ENCODE measurements at places on chromosomes 1 and 21.

DNA sequence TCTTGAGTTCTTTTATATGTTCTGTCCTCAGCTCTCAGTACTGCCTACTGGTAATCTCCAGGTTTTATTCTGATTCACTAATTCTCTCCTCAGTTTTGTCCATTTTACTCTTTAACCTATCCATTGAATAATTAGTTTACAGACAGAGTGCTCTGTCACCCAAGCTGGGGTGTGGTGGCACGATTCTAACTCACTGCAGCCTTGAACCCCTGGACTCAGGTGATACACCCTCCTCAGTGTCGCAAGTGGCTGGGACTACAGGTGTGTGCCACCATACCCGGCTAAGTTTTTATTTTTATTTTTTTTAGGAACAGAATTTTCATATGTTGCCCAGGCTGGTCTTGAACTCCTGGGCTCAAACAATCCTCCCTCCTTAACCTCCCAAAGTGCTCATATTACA lies 14.0 kb downstream of the RAB4A start:
- no peak for DNase-seq

DNA sequence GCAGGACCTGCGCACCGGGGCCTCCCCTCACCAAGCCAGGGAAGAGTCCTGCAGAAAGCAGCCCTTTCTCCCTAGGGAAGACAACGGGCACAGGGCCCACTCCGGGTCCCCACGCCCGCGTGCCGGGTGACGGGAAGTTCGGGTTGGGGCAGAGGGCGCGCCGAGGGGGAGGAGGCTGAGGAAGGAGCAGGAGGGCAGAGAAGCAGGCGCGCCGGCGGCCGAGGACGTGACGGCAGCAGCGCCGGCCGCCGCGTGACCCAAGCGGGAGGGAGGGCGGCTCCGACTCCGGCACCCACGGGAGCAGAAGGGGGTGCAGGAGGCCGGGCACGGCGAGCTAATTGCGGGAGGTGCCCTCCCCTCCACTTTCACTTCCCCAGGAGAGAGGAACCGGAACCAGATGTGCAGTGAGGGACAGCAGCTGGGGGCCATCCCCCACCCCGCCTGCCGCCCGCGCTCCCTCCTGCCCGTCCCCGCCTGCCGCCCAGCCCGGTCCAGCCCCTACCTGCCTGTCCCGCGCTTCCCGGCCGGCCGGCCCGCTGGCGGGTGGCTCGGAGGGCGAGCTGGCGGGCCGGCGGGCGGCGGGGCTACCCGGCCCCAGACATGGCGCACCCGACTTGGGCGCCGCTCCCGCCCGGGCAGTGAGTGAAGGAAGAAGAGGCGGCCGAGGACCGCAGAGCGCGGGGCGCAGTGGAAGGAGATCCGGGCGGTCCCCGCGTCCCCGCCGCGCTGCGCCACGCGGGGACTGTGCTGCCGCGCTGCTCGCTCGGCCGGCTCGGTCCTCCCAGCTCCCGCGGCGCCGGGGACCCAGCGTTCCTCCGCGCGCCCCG lies 510 bp downstream of the DENND4B start:
- peak; percentile 68 for DNase-seq

DNA sequence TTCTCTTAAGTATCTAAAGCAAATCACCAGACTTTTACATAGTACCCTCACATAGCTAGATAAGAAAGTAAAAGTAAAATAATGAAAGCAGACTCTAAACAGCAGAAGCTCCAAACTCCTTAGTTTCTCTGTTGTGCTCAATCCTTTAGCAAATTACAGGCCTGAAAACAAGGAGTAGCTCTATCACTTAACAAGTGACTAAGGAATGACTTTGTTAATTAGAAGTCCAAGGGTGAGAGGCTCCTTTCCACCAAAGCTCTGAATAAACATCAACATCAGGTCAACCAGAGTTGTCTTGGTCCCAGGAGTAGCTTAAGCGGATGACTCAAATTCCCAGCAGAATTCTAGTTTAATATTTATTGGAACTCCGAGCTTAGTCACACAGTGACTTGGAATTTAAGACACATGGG lies 5.9 kb downstream of the NRIP1 start:
- no peak for DNase-seq

DNA sequence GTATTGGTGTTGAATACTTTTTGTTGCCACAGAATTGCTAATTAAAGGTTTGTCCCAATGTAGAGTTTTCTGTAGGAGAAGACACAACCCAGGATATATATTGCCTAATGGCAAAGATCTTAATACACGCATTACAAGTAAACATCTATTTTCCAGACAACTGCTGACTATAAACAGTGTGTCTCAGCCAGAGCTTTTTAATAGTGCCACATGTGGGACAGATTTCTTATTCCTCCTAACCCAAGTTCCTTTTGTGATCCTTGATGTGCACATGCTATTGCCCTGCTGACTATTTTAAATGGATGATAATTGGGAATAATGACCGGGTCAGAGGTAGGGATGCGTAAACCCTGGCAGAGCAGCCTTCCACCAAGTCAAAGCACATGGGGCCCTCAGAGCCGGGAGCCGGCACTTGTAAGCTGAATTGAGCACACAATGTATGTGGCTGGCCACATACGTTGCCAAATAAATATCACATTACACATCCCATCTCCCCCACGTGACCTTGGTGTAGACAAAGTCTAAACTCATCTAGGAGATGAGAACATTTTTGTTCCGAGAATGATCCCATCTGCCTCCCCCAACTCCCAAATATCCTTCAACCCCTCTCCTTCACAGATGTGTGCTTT lies 209.8 kb upstream of the NFIA start:
- no peak for DNase-seq

GRCh38 chr1:59971464-59971911 lies 44.9 kb upstream of the CYP2J2 start:
- DNase-seq, result peak; percentile 88

DNA sequence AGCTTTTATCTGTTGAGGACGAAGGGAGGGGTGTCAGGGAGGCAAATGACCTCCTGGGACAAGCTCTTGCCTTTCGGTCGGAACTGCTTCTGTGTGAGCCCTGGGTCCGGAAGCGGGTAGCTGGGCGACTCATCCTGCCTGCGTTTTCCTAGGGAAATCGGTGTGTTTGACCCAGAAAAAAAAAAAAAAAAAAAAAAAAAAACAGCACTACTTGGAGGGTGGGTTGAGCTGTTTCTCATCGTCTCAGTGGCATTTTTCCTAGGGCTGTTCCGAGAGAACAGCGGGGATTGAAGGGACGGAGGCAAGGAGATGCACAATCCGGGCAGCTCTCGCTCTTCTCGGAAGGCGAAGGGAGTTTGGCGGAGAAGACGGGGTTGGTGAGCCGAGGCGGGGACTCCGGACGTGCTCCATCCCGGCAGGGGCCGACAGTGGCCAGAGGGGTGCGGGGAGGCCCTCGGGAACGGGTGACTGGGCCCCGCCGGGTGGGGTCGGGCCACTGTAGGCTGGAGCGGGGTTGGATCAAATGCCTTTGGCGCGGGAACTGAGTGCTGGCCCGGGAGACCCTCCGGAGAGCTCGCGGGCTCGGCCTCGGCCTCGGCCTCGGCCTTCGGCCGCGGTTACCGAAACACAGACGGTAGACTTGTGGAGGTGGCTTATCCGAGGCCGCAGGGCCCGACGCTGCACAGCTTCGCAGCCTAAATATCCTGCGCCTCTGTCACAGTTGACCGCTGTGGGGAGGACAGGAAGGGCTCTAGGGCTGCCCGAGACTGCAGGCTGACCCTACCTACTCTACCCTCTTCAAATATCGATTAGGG lies 2.4 kb upstream of the BARHL2 start:
- peak; percentile 76 for DNase-seq

- DNase-seq, result peak; percentile 22
These were observed 27.2 kb downstream of the ERI3 start for GRCh38 chr1:44327679-44328491.

DNA sequence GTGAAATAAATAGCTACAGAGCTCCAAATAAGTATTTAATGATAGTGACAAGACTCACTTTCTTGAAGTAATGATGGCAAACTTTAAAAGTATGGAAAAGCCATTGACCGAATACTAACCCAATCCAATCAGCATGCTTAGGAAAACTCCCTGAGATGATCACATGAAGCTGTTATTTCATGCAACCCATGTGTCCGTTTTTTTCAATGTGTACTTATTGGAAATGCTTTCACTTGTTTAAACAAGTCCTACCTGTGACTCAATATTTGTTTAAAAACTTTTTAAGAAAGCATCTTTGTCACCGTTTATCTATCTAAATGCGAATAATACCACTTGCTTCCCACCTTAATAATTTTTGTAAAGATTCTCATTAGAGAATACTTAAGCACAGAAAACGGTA lies 185.8 kb downstream of the NRIP1 start:
- no peak for DNase-seq

GRCh38 chr1:161258439-161259344 lies at the start of gene PCP4L1:
Gene PCP4L1 (plus strand): TSS chr1:161258745. CDS start chr1:161258975, 230 bp downstream.
- peak; percentile 53 for DNase-seq

DNA sequence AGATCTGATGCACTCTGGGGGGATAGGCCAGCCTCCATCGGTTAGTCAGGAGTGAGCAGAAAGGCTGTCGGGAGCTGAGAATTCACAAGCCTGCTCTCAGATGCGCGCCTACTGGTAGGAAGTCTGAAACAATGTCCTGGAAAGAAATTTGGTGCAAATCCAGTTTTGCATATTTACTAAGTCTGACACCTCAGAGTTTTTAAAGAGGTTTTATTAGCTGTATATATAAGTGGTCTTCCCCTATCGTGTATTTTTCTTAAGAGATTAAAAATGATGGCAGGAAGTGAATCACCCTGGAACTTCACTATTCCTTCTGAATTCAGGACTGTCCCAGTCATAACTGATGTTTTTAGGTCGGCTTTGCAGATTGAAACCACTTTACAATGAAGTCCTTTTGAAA lies 99.8 kb upstream of the C1orf105 start:
- no peak for DNase-seq

GRCh38 chr1:24909388-24909898 lies 20.6 kb downstream of the RUNX3 start:
- DNase-seq, result peak; percentile 37

DNA sequence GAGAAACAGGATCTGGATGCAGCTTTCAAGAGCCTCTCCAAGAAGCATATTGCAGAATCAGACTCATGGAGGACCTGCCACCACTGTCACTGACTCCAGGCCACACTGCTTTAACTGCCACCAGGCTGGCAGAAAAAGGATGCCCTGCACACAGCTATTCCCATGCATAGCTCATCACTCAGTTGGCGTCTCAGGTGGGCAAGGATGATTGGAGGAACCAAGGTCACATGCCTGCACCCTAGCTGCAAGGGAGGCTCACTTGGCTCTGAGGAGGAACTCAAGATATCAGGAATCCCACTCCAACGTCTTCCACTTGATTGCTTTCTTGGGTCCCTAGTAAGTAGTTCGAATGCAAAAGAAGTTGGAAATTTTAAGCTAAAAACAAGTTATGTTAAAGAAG lies 19.6 kb upstream of the SPOCD1 start:
- no peak for DNase-seq

- no peak for DNase-seq
These were observed 144.4 kb downstream of the PTBP2 start for GRCh38 chr1:96865731-96866685.

- DNase-seq, result no peak
These were observed 2.1 kb upstream of the FTCD start for GRCh38 chr21:46157396-46157986.

DNA sequence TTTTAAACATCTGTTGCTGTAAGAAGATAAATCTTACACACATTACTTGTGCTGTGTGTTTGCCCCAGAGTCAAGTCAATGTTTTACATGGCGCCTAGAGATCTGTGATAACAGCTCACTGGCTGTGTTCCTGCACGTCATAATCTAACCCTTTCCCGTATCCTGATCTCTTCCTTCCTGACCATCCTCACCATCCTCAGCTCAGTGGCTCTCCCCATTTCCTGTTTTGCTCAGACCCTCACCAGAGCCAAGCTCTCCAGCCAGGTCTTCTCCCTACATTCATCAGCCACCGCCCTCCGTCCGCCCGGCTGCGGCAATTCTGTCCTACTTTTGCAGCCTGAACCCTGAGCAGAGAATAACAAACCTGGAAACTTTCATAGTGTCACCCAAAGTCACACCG lies 824.7 kb downstream of the USP25 start:
- DNase-seq, result no peak

DNA sequence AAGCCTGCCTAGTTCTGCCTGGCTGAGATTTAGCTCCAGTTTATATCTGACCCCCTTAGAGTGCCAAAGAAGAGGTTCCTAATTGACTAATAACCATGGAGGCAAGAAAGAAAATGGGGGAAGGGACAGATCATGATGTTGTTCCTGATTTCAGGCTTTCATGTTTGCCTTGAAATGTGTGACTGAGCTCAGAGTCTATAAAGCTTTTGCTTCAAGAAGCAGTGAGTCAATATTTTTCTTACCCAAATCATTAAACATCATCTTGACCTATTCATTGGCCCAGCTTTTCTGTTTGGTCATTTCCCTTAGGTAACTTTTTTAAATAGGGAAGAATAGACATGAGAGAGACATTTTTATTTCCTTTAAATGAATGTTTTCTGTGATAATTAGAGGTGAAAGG lies 55.9 kb downstream of the HHAT start:
- DNase-seq, result no peak

DNA sequence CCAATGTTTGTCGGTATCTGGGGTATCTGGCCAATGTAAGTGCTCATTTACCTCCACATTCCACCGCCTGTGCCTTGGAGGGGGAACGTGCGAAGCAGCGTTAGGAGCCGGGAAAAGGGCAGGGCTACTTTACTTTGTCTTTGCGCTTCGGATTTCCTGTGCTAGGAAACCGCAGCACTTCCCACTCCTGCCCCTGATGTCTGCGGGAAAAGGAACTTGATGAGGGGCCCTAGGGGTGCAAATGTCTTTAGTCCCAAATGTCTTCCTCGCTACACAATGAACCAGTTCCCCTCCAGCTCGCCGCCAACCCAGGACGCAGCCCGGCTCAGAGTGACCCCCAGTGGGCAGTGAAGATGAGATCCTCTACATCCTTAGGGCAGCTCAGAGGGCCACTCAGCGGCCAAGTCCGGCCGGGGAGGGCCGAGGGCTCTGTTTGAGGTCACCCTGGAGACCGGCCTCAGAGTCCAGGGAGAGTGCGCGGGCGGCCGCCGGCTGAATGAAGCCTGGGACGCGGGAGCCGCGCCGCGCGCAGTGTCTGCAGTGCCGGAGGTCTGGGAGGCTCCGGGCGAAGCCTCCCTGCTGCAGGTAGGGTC lies at the start of gene DYNLT5:
Gene DYNLT5 (plus strand): TSS at position 460 of the 593 bp plus-strand sequence. CDS start 2,200 bp downstream, outside the sequence.
- peak; percentile 16 for DNase-seq

DNA sequence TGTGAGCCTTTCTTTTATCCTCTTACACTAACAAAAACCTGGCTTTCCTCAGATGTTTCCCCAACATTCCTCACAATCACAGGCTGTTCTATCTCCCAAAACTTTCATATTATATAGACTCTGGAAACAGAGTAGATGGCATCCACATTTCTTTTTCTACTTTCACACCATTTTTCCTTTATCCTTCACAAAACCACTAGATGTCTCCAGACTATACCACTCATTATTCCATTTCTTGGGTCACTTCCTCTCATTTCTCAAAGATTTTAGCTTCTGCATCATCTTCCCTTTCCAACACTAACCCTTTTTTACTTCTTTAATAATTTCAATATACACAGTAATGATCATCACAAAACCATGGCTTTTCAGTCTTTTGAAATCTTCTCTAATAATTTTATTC lies 286.0 kb upstream of the DEPDC1 start:
- DNase-seq, result no peak

GRCh38 chr1:38190983-38191382 lies 144.4 kb upstream of the POU3F1 start:
- no peak for DNase-seq

All from G401 (cell line).